Immature natural killer cell (primary cell): ENCODE measurements at places on chromosomes 2 and 18.

DNA sequence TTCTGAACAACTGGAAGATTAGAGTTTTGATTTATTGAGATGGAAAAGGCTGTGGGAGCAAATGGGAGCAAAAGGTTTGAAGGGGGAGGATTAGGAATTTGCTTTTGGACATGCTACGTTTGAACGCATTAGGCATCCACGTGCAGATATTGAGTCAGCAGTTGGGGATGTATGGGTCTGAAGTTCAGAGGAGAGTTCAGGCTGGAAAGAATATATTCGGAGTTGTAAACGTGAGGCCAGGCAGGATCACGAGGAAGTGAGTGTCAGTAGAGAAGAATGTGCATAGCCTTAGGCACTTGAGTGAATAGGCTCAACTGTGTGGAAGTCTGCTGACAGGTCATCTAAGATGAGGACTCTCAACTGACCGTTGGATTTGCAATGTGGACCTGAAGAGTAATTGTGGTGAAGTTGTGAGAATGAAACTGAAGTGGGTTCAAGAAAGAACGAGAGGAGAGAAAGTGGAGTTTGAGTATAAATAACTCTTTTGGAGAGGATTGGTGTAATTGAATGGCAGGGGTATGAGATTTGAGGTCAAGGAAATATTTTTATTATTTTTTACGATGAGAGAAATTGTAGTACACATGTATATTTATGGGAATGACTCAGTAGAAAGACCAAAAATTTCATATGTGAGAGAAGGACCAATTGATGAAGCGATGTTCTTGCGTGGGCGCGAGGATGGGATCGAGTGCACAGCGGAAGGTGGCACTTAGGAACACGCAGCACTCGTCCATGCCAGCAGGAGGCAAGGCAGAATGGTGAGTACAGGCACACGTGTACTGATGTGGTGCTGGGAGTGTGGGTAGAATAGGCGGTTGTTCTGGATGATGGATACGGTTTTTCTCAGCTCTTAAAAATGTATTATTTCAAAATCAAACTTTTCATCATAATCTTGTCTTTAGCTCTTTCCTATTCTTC, 40.5 kb upstream of the POLE4 start:
- no peak overlapping the region for H3K27ac ChIP-seq
- peaks cover 6% of the 10 kb centered on the region for H3K27me3 ChIP-seq
- H3K4me3 ChIP-seq: no peak overlapping the region
- peaks cover 32% of the 10 kb centered on the region for H3K4me1 ChIP-seq
- H3K36me3 ChIP-seq: peaks cover 19% of the 10 kb centered on the region

DNA sequence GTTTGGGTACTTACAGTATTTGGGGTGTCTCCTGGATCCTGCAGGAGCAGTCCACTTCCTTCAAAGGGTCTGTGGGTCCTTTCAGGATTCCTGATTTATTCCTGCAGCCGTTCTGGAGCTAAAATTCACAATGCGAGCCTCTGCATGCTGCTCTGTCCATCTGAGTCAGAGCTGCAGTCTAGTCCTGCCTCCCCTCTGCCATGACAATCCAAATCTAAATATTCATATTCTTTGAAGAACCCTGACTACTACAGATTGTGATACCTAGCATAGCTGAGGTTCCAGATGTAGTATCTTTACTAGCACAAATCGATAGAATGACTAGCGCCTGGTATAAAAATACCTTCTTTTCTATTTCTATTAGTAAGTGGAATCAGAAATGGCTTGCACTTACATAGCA, 31.3 kb upstream of the GAREM1 start:
- H3K27me3 ChIP-seq: peaks cover 8% of the 10 kb centered on the region
- DNase-seq: no peak
- no peaks in the 10 kb centered on the region for H3K36me3 ChIP-seq
- no peaks in the 10 kb centered on the region for H3K4me1 ChIP-seq
- no peak overlapping the region for H3K27ac ChIP-seq

GRCh38 chr2:46509804-46510203, 30.4 kb downstream of the TMEM247 start:
- peaks cover 12% of the 10 kb centered on the region for H3K4me1 ChIP-seq
- H3K4me3 ChIP-seq: no peak overlapping the region
- H3K36me3 ChIP-seq: peaks cover 6% of the 10 kb centered on the region
- no peak for DNase-seq

DNA sequence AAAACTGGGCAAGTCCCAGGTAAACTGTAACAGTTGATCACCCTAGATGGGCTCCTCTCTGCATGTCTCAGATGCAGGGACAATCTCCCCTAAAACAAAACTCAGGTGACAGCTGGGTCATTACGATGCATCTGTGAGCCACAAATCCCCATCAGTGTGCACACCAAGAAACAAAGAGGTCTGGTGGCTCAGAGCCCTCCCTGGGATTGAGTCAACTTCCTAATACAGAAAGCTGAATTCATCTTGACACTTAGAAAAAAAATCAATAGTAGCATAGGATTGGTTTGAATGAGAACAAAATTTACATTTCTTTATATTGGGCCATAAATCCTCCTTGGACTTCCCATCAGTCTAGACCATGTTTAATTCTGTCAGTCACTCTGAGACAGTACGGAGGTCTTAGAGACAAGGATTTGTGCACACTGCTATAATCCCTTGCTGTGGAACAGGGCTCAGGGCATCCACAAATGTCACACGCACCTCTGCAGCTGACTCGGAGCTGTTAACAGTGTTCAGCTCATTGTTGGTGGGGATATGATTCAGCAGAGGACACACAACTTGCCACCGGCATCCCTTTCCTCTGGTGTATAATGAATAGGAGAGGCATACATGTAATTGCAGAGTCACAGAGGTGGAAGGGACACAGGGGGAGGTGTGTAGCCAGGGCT, 44.5 kb upstream of the DAPL1 start:
- H3K27ac ChIP-seq: no peak overlapping the region
- H3K27me3 ChIP-seq: peaks cover 3% of the 10 kb centered on the region
- H3K4me3 ChIP-seq: no peak overlapping the region
- no peaks in the 10 kb centered on the region for H3K4me1 ChIP-seq
- no peak for DNase-seq

DNA sequence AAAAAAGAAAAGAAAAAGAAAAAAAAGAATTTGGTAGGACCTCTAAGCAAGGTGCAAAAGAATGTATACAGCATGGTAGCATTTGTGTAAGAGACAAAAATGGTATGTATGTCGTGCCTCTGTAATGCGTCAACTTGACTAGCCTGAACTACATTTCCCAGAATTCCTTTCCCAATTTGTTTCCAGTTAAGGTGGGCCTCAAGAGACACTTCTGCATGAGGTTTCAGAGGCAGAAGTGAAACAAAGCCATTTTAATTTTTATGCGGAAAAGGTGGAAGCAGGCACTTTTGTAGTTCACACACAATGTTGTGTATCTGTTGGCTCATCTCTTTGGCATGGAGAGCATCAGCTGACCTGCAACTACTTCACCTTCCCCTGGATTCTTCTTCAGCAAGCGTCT, 56.5 kb upstream of the PAPOLG start:
- H3K4me1 ChIP-seq: no peaks in the 10 kb centered on the region
- no peak for DNase-seq
- H3K36me3 ChIP-seq: no peaks in the 10 kb centered on the region
- H3K27ac ChIP-seq: no peak overlapping the region

DNA sequence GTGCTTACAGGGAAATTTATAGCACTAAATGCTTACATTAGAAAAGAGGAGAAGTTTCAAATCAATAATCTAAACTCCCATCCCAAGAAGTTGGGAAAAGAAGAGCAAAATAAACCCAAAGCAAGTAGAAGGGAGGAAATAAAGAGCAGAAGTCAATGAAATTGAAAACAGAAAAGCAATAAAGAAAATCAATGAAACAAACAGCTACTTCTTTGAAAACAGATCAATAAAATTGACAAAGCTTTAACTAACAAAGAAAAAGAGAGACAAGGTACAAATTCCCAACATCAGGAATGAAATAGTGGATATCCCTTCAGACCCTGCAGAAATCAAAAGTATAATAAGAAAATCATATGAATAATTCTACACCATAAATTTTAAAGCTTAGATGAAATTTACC, 25.5 kb upstream of the ONECUT2 start:
- no peak overlapping the region for H3K27ac ChIP-seq
- no peak overlapping the region for H3K4me3 ChIP-seq
- H3K4me1 ChIP-seq: no peaks in the 10 kb centered on the region
- no peaks in the 10 kb centered on the region for H3K36me3 ChIP-seq
- peaks cover 2% of the 10 kb centered on the region for H3K27me3 ChIP-seq

DNA sequence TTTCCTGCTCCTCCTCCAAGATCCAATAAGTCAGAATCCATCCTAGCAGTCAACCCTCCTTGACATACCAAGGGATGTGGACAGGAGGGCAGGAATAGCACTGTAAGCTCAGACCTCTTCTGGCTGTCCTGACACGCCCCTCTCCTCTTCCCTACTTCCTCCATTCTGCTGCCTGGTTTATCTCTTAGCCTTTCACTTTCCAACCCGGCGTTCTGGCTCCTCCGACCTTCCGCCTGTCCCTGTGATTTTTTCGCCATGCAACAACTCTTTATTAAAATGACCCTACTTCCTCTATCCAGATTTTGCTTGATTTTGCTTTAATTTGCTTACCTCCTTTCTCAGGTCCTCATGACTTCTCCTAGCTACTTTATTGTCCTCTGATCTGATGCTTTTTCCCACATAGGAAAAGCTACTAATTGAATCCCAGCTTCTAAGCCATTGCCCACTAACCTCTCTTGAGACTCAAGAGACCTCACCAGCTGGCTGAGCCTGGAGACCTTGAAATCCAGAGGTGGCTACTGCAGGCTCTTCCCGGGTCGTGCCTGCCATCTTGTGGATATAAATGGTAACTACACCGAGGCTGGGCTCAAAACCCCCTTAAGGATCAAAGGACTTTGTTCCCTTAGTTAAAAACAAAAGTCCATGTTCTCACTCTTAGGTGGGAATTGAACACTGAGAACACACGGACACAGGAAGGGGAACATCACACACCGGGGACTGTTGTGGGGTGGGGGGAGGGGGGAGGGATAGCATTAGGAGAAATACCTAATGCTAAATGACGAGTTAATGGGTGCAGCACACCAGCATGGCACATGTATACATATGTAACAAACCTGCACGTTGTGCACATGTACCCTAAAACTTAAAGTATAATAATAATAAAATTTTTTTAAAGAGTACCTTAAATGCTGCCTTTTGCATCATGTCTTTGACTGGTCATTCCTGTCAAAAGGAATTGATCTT, 139.4 kb downstream of the AKAIN1 start:
- H3K27ac ChIP-seq: no peak overlapping the region
- H3K36me3 ChIP-seq: no peaks in the 10 kb centered on the region

DNA sequence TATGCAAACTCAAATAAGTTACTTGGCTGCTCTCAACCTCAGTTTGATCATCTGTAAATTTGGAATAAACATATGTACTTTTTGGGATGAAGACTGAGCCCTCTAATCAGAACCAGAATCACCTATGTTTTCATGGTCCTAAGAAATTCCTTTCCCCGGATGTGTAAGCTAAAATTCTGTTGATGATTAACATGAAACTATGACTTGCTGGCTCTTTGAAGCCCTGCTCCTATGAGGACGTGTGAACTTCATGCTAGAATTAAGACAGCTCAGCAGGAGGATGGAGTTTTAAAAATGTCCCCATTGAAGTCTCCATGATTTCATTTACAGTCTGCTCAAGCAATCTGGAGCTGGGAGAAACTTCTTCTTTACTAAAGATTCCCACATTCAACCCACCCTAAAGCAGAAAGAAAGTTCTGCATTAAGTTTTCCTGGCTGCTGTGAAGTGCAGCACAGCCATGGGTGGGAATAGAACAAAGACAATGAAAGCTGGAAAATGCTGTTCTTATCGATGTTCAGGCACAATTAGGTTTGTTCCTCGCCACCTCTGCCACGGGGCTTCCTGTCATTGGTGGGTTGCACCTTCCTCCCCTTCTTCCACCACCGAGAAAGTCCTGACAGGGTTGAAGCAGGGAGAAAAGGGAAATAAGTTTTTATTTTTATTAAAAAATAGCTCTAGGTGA, 50.9 kb downstream of the ADCYAP1 start:
- no peak for DNase-seq
- H3K36me3 ChIP-seq: no peaks in the 10 kb centered on the region
- no peaks in the 10 kb centered on the region for H3K4me1 ChIP-seq
- no peak overlapping the region for H3K27ac ChIP-seq
- no peaks in the 10 kb centered on the region for H3K27me3 ChIP-seq

DNA sequence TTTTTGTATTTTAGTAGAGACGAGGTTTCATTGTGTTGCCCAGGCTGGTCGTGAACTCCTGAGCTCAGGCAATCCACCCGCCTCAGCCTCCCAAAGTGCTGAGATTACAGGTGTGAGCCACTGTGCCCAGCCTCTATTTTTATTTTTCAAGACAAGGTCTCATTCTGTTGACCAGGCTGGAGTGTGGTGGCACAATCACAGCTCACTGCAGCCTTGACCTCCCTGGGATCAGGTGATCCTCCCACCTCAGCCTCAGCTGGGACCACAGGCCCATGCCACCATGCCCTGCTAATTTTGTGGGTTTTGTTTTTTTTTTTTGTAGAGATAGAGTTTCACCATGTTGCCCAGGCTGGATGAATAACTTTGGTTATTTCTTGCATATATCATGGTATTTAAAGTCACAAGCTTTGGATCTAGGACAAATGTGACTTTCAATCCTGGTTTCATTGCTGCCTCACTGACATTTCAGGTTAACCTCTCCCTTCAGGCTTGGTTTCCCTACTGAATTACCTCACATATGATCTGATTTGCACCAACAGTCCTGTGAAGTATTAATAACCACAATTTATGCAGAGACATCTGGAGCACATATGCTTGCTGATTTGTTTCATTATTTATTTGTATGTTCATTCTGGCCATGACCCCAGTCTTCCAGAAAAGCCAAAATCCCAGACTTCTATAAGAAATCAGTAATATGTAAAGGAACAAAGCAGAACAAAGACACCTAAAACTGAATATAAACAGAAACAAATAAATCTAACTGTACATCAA, 17.5 kb upstream of the RAB31 start:
- peaks cover 8% of the 10 kb centered on the region for H3K27me3 ChIP-seq
- no peak overlapping the region for H3K4me3 ChIP-seq
- H3K27ac ChIP-seq: no peak overlapping the region
- peaks cover 10% of the 10 kb centered on the region for H3K4me1 ChIP-seq
- no peak for DNase-seq

- H3K4me1 ChIP-seq: no peaks in the 10 kb centered on the region
- H3K27ac ChIP-seq: no peak overlapping the region
- H3K36me3 ChIP-seq: no peaks in the 10 kb centered on the region
- peaks cover 2% of the 10 kb centered on the region for H3K27me3 ChIP-seq
- no peak for DNase-seq
- no peak overlapping the region for H3K4me3 ChIP-seq
Observed at GRCh38 chr2:160931531-160931930, 228.7 kb upstream of the TANK start.

DNA sequence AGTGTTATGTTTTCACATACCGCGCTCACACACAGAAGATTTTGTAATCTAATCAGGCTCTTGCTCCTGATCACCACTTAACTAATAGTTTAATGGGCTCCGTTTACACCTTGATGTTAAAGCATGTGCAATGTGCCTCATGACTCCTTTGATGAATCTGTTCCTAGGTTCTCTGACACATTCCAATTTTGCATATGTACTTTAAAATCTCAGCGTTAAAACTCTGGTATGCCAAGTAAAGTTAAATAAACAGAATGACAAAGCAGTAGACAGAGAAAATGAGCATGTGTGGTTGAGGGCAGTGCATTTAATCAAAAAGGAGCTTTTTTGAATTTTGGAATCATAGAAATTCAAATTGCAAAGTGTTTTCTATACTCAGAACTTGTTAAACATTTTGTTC, 96.4 kb downstream of the TCF4 start:
- peaks cover 13% of the 10 kb centered on the region for H3K4me1 ChIP-seq
- H3K36me3 ChIP-seq: no peaks in the 10 kb centered on the region
- no peak for DNase-seq
- no peak overlapping the region for H3K27ac ChIP-seq
- peaks cover 7% of the 10 kb centered on the region for H3K27me3 ChIP-seq
- no peak overlapping the region for H3K4me3 ChIP-seq
